ENCODE measurements at places on chromosomes 5 and 9. TPM values are rescaled to one million over a fixed set of nuclear protein-coding genes. Genes with fewer than 3 reads are reported as not detected.

The RUSC2 gene
- 35.2 TPM for total RNA-seq

The ZCCHC10 gene
- total RNA-seq = 18.5 TPM

The LVRN gene
- 0.43 TPM for total RNA-seq

The INSL4 gene
- not detected for total RNA-seq

The PITX1 gene
- total RNA-seq = 7.3 TPM

The CARD9 gene
- 8.2 TPM for total RNA-seq

The ELL2 gene
- total RNA-seq = 49.0 TPM

GRCh38 chr5:90171466-90171865 lies 238.1 kb downstream of the CETN3 start:
- DNase-seq = no peak

DNA sequence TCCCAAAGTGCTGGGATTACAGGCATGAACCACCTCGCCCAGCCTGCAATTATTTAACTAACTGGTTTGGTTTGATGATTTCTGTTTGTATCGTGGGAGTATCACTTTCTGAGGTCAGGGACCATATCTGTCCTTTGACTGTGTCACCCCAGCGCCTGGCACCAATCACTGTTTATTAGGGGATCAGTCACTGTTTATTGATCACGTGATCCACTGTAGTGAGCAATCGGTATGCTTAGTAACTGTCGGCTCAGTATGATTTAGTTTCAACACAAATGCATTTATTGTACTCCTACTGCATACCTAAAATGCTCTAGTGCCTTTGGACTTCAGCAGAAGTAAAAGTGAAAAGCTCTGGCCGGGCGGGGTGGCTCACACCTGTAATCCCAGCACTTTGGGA lies 54.8 kb downstream of the COL5A1 start:
- no peak for DNase-seq

DNA sequence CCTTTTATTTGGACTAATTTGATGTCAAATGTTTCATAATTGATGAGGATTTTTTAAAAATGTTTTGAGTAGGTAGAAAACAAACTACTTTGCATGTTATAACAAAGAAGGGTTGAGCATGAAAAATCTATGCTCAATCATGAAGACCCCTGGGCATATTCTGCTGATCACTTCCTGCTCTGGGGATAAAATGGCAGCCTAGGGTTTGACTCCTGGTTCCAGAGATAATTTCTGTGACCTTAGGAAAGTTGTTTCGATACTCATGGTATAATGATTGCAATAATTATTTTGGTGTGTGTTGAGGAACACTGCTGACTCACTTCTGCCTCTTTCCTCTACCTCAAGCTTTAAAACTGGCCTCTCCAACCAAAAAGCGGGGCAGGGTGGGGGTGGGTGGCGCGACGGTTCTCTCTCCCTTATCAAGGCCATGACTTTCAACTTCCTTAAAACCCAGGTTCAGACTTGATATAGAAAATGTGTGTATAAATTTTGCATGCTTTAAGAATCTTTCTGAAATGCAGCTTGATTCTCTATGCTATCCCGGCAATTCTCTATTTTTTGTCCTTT lies 6.0 kb upstream of the PIP5K1B start:
- DNase-seq = no peak

DNA sequence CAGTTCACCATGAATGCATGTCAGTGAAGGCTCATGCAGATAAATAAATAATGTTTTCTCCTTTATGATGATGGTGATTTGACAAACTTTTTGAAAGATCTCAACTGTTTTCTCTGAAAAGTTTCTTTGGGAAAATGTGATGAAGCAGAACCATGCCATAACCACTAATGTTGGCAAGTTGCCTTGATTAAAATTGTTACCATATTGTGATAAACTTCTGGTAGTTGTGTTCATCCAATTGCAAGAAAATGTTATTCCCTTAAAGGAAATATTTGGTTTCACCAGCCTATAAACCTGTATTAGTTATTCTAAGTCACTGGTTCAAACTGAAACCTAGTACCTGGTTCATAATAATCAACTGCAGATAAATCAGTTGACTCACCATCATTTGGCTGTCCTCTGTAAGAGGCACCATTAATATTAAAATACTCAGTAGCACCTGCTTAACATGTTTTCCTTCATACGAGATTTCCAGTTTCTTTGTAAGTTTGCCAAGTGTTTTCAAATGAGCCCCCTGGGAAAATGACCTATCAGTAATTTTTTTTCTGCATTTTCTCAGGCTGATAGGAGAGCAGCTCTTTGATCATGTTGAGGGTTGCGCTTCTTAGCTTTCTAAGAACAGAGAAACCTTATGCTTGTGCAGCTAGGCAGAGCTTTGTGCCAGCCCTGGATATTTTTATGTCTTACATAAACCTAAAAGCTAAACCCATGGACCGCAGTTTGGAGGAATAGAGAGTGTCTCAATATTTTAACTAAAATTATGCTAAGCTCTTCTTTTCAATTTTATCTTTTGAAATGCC lies 88.0 kb downstream of the LURAP1L start:
- DNase-seq = no peak

GRCh38 chr9:93968451-93969327 lies 13.5 kb upstream of the BARX1 start:
- no peak for DNase-seq

GRCh38 chr5:139851558-139851957 lies 56.0 kb downstream of the PSD2 start:
- no peak for DNase-seq

- no peak for DNase-seq
Measured at GRCh38 chr9:92618633-92619225, 51.2 kb downstream of the IPPK start.

- no peak for DNase-seq
Measured at GRCh38 chr5:105696440-105696839, 1974.3 kb downstream of the EFNA5 start.

- DNase-seq = no peak
Measured at GRCh38 chr9:124006448-124007361, 4.9 kb upstream of the LHX2 start.

DNA sequence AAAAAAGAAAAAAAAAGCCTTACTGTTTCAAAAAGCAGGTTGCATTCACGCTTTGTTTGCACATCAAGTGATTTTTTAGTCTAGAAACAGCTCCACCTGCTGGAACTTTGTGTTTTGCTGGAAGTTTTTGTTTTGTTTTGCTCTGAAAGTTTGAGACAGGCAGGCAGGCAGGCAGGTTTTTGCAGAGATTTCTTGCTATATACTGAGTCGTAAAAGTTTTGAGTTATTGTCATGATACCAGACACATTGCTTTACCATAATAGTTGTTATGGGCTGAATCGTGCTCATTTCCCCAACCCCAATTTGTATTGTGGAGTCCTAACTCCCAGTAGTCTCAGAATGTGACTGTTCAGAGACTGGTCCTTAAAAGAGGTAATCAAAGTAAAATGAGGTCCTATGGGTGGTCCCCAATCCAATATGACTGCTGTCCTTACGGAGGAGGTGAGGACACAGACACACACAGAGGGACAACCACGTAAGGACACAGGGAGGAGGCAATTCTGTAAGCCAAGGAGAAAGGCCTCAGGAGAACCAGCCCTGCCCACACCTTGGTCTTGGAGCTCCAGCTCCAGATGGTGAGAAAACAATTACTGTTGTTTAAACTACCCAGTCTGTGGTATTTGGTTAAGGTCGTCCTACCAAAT lies 20.9 kb downstream of the OR2Y1 start:
- DNase-seq = peak; percentile 16

Data from mucosa of gallbladder (tissue), 1 donor.